ENCODE measurements at places on chromosomes 11 and 22.
A peak's percentile ranks its signal among the peaks of the same experiment; 100 is the strongest.

DNA sequence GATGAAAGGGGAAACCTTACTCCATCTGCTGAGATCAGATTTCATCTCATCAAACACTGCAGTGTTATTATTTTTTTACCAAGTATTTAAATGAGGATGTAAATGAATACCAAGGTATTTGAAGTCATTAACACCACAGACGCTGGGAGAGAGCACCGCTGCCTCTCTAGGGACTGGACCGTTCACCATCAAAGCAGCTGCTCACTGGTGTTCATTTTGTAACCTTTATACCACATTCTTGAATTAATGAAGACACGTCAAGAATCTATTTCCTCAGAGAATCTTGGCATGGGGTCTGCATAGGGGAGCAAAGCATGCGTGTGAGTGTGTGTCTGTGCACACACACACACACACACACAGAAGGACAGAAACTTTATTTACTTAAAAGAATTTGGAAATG is 15.6 kb downstream of the SIAE start:
- DNase-seq, result no peak

GRCh38 chr11:116276051-116277044 is 496.4 kb downstream of the BUD13 start:
- DNase-seq, result peak; percentile 36

DNA sequence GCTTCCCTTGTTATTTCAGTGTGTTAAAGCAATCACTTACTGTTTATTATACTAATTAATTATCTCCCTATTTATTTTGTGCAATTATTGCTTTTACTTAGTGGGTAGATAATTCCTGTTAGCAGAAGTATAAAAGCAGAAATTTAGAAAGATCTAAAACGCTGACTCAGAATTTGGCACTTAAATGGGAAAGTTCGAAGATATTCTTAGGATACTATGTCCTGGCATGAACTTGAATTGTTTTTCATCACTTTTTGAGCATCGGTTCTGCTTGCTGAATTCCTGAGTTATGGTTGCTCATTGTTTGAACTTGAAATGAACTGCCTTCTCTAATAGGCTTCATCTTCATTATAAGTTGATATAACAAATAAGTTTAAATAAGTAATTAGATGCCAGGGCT is 325.4 kb downstream of the JRKL start:
- no peak for DNase-seq

DNA sequence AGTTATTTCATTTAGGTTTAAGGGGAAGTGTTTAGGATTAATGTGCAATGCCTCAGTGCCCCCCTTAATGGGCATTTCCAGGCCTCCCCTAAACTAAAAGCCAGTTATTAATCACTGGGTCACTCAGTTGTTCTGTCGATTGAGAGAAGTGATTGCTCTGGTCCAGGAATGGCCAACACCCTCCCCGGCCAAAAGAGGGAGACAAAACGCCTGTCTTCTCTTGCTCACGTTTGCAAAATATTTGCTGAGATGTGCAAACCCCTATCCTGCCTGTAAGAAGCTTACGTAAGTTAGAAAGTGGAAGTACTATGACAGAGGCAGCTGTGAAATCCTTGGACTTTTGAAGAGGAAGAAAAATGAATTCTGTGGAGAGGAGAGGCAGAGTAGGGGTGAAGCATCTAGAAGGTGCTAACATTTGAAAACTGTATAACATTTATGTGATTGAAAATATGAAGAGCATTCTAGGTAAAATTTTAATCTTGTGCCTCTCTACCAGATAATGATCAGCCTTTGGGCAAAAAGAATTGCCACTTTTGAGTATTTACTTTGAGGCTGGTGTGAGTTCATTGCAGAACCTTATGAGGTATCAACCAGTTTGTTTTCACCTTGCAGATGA is 37.7 kb downstream of the NTM start:
- peak; percentile 45 for DNase-seq

GRCh38 chr11:3674189-3674588 is 3.0 kb upstream of the CHRNA10 start:
- no peak for DNase-seq

DNA sequence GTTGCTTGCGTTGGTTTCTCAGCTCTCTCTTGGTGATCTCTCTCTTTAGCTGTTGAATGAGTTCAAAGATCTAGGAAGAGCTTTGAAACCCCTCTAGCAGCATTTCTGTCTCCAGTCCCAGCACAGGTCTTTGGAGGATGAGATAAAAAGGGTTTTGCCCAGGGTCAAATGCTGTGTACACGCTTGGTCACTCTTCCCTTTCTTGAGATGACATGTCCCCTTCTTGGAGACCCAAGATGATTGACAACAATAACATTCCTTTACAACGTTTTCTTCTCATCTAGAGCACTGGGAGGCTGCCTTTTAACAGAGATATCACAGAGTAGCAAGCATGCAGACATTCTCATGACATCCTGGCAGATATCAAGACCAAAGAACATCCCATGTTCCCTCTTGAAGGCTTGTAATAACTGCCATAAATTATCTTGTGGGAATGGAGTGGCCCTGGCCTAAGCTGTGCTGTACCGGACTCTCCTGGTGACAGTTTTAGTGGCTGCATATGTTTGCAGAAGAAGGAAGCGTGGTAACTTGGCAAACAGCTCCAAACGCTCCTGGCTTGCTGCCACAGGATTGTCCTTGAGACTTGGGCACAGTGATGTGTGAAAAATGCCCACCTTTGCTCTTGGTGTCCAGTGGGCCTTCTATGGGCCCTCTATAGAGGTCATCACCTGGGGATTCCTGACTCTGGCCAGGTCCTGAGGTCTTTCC is 107.8 kb downstream of the PTPRJ start:
- no peak for DNase-seq

DNA sequence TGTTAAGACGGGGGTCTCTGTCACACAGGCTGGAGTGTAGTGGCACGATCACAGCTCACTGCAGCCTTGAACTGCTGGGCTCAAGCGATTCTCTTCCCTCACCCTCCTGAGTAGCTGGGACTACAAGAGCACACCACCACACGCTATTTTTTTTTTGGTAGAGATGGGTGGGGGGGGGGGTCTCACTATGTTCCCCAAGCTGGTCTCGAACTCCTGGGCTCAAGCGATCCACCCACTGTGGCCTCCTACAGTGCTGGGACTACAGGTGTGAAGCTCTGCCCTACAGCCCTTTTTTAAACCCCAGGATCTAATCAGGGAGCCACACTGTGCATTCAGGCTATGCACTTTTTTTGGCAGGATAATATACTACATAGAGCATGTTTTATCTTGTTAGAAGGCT is 1.4 kb upstream of the DHCR7 start:
- DNase-seq, result no peak

DNA sequence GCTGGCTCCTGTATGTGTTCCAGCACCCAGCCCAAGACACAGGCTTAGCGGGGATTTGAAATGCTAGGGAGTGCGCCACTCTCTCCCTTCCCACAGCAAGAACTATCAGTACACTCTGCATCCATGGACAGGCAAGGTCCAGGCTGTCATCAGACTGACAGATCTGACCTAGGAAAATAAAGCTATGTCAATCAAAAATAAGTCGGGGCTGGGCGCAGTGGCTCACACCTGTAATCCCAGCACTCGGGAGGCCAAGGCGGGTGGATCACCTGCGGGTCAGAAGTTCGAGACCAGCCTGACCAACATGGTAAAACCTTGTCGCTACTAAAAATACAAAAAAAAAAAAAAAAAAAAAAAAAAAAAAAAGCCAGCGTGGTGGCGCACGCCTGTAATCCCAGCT is 1.7 kb upstream of the MOV10L1 start:
- DNase-seq, result no peak

Data from AG08396 (cell line).